ENCODE measurements at places on chromosomes 2 and 18.

DNA sequence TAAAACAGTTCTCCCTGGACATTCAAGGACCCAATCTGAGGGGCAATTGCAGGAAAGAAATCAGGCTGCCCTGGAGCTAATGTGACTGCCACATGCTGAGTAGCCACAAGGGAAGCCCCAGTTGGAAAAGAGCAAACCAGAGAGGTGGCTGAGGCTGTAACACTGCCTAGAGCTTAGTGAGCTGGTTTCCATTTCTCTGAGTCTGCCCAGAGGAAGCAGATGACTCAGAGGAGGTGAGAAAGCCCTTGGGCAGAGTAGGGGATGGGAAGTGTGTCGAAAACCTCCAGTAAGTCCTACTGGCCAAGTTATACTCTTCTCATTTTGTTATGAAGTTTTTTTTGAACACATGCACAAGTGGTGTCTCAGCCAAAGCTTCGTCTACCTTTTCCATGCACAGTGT lies 753.0 kb downstream of the CNTNAP5 start:
- no peak for DNase-seq

GRCh38 chr18:54387631-54388030 lies 29.9 kb downstream of the C18orf54 start:
- DNase-seq: no peak

DNA sequence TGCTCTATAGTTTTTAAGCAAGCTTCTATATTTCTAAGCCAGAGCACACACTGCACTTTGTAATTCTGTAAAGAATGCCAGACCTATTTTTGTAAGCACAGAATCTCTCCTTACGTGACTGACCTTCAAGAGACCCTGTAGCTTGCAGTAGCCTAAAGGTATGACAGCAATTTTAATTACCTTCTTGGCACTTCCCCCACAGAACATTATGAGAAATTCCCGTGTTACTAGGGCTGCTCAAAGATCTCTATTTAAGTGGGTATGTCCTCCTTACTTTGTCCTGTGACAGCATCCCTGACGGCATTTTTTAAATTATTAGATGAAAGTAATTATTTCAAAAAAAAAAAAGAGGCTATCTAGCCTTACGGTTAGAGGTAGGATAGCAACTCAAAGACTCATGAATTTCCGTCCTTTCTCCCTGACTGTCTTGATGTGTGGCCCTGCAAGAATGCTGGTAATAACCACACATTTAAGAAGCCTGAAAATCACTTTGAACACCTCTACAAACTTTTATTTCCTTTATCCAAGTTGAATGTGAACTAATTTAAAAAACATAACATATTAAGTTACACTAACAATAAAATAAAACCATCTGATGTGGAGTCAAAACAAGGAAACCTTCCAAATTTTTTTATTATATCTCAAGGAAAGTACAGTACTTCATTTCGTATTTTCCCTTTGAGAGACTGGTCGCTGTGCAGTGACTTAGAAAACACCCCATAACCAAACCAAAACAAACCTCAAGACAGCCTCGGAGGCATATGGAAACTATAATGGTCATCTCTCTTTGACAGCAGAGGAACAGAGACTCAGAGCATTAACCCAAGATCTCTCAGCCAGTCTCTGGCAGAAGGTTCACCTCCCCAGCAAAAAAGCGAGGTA lies 54.9 kb downstream of the THUMPD2 start:
- peak; percentile 41 for DNase-seq

DNA sequence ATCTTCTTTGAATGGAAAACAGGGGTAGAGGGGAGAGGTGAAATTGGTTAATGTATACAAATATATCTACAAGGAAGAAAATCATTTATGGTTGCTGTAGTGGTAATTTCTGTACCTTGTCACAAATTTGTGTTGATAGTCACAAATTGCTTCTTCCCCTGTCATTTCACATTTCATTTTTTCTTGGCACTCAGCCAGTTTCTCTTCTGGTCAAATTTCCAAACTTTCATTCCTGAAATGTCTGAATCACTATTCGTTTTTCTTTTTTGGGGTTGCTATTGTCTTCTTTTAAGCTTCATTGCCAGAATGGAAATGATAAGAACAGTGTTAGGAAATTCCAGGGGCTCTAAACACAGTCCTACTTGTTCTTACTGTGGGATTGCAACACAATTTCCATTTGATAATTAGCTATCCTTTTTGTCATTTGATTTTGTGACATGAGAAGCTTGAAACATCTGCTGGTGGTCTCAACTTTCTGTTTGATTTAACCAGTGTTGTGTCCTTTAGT lies 136.0 kb upstream of the GCFC2 start:
- no peak for DNase-seq

DNA sequence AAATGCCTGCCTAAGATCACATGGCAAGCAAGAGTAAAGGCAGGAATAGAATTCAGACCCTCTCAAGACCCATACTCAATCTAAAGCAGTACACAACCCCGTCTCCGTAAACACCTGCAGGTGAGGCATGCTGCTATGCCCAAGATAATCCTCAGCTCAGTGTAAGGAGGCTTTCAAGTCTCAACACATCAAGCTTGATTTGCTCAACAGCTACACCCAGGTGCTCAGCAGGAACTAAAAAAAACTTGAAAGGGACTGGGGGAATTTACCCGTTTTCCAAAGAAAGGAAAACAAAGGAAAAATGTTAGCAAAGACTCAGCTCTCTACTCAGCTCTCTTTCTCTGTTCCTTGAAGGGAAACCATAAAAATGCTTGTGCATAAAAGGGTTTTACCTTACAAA lies 301.8 kb downstream of the C1D start:
- DNase-seq: no peak

All from T47D (cell line).